ENCODE measurements at places on chromosomes 1 and 21.

- DNase-seq, result no peak
Measured at GRCh38 chr1:160702100-160702499, 9.5 kb downstream of the CD48 start.

GRCh38 chr1:43573066-43573800 is 42.5 kb downstream of the PTPRF start:
- peak; percentile 60 for DNase-seq

DNA sequence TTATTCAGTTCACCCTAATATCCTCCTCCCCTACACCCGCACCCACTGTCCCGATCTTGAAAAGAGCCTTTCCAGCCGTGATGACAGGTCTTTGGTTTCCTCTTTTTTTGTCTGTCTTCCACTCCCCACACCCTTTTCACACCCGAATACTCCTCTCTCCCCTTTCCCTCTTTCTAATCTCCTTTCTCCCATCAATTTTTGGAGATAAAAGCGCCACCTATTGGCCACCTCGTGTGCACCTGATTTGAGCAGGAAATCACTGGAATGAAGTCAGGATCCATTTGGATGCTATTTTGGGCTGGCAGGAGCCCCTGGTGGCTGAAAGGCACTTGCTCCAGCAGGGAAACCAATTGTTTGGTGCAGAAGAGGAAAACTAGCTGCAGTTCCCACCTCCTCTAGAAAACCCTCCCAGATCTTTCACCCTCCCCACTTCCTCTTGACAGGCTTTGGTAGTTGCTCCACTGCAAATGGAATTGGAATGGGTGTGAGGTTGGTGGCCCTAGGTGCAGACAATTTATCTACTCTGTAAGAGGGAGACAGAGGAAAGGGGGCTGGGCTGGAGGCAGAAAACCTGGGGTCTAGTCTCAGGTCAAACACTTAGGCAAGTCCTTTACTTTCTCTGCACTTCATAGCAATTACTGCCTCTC is 8.4 kb downstream of the FOXE3 start:
- DNase-seq, result peak; percentile 79

- no peak for DNase-seq
Measured at GRCh38 chr1:5526385-5526750, 465.9 kb downstream of the NPHP4 start.

DNA sequence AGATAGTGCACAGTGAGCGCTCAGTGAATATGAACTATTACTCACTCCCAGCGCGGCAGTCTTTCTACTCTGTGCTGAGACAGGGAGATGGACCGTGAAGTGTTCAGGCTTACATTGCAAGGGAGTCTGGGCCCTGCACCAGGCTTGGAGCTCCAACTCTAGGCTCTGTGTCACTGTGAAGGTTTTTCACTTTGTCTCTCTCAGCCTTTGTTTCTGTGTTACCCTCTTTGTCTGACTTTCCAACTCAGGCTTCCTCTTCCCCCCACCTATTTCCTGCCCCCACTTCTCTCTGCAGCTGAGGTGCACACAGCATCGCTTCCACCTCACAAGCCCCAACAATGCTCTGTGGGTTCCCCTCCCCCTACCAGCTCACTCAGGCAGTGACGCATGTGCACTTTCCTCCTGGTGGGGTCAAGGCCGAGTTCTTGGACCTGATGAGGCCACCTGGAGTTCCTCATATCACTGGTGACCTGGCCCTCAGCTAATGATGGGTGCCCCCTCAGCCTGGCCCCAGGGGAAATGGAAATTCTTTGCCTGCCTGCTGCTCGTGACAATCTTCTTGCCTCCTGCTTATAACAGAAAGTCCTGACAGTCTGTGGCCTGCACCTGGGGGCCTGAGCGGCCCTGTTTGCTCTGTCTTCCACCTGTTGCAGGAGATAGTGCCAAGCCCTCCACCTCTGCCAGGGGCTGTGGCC is 1.1 kb upstream of the LCK start:
- no peak for DNase-seq

- DNase-seq, result peak; percentile 70
Measured at GRCh38 chr1:73065339-73066041, 783.2 kb upstream of the NEGR1 start.

- DNase-seq, result no peak
Measured at GRCh38 chr1:203287898-203288297, 17.4 kb upstream of the BTG2 start.

GRCh38 chr1:53681351-53681976 is 57.5 kb downstream of the GLIS1 start:
- no peak for DNase-seq

DNA sequence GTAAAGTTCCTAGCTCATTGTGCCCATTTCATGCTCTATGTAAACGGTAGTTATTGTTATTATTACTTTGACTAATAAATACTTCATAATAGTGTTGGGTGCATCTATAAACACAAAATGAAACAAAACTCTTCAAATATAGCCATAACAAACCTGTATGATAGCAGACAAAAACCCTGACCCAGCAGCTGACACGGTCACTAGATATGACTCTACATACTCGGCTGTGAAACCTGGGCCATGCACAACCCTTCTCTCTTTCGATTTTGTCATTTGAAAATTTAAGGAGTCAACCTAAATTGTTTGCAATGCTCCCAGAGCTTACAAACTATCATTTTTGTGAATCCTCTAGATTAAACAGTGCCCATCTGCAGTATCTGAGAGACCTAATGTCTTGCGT is 8.0 kb upstream of the RGS13 start:
- DNase-seq, result no peak

- no peak for DNase-seq
Measured at GRCh38 chr1:25913206-25913605, 7.0 kb upstream of the STMN1 start.

GRCh38 chr1:60427194-60427593 is 353.6 kb upstream of the C1orf87 start:
- no peak for DNase-seq

GRCh38 chr1:170562646-170563338 is 30.8 kb downstream of the GORAB start:
- DNase-seq, result peak; percentile 3

DNA sequence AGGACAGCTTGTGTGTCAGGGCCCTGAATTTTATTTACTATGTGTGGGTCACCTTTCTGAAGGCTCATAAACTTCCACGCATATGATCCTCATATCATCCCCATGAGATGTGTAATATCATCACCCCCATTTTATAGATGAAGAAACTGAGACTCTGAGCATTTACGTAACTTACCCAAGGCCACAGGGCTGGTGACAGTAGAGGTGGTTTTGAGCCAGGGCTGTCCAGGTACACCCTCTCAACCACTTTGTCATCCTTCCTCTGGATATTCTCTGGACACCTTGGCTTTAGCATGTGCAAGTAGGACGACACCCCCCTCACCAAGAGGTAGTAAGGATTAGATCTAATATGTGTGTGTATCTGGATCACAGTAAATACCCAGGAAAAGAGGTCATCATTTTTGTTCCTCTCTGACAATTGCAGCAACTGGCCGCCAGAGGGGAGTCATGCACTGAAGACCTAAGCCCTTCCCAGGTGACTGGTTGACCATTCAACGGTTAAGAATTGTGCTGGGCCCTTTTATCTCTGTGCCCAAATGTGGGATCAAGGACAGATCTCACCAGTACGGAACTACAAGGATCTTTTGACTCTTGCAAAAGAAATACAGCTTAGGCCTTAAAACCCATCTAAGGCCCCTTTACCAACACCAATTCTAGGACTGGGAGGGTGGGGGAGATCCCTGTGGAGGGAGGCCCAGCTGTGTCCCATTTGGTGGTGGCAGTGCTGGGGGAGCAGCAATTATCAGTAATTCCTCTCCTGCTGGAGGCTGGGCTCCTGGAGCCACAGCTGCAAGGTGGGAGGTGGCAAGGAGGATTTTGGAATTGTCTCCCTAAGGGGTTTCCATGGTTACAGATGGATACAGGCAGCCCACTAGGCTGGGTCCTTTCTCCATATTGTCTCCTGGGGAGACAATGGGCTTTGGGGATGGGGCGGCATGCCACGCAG is 13.7 kb upstream of the E2F2 start:
- DNase-seq, result peak; percentile 94

DNA sequence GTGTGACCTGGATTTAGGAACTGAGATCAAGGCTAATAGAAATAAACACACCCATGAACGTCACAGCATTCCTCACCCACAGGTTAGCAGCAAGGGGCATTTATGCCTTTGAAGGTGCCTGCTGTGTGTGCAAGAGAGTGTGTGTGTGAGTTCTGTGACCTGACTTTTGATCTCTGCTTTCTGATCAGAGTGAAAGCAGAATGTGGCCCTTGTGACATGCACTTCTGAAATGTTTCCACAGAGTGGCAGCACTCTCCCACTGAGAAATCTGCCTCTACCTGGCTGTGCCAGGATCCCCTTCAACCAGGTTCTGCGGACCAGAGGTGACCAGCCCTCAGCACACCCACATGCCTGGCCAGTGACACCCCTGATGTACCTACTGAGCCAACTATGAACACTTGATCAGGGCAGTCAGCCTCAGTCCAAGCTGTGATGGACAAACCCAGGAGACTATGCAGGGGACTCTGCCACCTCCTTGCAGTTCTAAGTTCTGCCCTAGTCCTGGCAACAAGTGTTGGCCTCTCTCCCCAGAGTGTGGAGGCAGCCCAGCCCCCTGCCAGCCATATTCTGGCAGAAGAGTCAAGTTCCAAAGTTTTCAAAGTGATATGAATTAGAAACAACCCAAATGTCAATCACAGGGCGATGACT is 41.0 kb downstream of the RXRG start:
- DNase-seq, result peak; percentile 54

- DNase-seq, result no peak
Measured at GRCh38 chr1:203075236-203076030, 10.4 kb downstream of the MYOG start.

GRCh38 chr1:226937940-226938725 is 2.0 kb upstream of the COQ8A start:
- DNase-seq, result no peak

DNA sequence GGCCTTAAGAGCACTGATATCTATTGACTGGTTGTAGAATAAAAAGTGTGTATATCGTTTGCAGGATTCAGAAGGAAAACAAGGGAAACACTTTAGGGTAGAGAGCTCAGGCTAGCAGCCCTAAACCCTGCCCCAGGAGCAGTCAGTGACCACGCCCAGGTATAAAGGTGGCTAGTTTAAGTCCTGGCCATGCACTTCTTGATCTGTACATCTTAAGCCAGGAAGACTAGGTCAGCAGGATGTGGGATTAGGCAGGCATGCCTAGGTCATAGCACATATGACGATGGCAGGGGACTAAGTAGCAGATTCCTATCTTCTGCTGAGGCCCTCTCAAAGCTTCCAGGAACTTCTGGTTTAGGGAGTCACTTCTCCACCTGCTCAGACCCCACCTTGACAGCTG is 158.0 kb upstream of the CD34 start:
- DNase-seq, result no peak

DNA sequence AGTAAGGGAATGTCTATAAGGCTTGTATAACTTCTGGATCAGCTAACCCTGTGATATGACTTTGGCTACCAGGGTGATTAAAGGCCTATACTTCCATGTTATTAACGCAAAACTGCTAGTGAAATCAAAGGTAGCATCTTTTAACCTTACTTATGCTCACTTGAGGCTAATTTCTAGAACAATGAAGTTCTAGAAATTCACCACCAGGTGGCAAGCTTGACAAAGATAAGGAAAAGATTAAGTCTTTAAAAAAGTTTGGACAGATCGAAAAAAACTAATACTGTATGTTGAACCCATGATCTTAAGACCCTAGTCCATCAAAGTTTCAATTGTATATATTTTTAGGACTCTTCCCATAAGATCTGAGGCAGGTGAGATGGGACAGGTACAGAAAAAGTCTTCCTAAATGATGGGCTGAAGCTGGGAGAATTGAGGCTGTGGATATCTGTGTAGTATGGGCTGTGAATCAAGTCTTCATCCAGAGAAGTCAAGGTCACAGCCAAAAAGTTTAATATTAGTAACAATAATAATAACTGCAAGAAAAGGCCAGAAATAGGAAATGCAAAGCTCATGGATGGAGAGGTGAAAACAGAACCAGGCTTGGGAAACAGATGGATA is 18.8 kb downstream of the KYAT3 start:
- peak; percentile 47 for DNase-seq

GRCh38 chr1:150789396-150789795 is 18.7 kb downstream of the CTSK start:
- DNase-seq, result no peak

- DNase-seq, result peak; percentile 29
Measured at GRCh38 chr1:223010582-223011504, 132.2 kb downstream of the TLR5 start.

DNA sequence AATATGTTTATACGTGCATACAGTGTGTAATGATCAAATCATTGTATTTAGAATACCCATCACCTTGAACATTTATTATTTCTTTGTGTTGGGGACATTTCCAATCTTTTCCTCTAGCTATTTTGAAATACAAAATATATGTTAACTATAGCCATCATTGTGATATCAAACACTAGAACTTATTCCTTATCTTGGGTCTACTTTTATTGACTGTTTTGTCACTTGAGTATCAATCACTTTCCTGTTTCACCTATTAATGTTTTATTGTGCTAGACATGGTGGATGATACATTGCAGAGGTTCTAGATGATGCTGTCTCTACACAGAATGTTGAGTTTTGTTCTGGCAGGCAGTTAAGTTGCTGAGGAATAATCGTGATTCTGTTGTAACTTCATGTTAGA is 45.9 kb downstream of the STXBP3 start:
- DNase-seq, result no peak

DNA sequence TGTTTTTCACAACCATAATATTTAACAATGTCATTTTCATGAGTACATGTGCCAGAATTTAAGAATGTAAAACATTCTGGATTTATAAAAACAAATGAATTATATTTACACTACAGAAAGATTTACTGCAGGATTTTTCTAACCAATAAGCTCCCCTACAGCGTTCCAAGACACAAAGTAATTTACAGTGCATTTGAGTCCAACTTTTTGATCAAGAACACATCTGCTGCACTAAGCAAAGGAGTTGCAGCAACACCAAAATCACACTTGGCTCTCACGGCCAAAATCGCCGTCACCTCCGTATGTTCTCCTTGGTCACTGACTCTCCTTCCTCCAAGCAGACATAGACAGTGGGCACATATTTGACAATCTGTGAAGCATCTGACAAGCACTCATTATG is 7.7 kb downstream of the VPS26C start:
- DNase-seq, result no peak

GRCh38 chr1:115280064-115280463 is 58.0 kb downstream of the NGF start:
- DNase-seq, result no peak

- peak; percentile 39 for DNase-seq
Measured at GRCh38 chr1:25695771-25696311, 79.2 kb downstream of the MAN1C1 start.
